Transverse colon (tissue), 4 donors: ENCODE measurements at places on chromosomes 1 and 21. TPM values are rescaled to one million over a fixed set of nuclear protein-coding genes. Genes with fewer than 3 reads are reported as not detected.

FAM151A gene
- total RNA-seq = 28.5 TPM

UBL4B gene
- total RNA-seq = not detected

C8A gene
- total RNA-seq = not detected

ELF3 gene
- total RNA-seq = 581 TPM

SPOCD1 gene
- not detected for total RNA-seq

TMEM82 gene
- 30.3 TPM for total RNA-seq

OR10Z1 gene
- total RNA-seq = not detected

VWA5B1 gene
- total RNA-seq = not detected

GSTM1 gene
- not detected for total RNA-seq

KAZN gene
- total RNA-seq = 16.5 TPM

ZNF648 gene
- total RNA-seq = 0.48 TPM

TRMT1L gene
- total RNA-seq = 67.7 TPM

CA14 gene
- 0.27 TPM for total RNA-seq

C8B gene
- total RNA-seq = not detected

SIM2 gene
- total RNA-seq = not detected

FMO2 gene
- total RNA-seq = 12.5 TPM

LCE2A gene
- total RNA-seq = not detected

LIN28A gene
- total RNA-seq = not detected

CLDN14 gene
- total RNA-seq = not detected

UTS2 gene
- total RNA-seq = not detected

LIPI gene
- total RNA-seq = not detected

BEND5 gene
- 1.5 TPM for total RNA-seq

ZBTB8B gene
- not detected for total RNA-seq
